ENCODE measurements at places on chromosomes 2 and 18. TPM values are rescaled to one million over a fixed set of nuclear protein-coding genes. Genes with fewer than 3 reads are reported as not detected.

DNA sequence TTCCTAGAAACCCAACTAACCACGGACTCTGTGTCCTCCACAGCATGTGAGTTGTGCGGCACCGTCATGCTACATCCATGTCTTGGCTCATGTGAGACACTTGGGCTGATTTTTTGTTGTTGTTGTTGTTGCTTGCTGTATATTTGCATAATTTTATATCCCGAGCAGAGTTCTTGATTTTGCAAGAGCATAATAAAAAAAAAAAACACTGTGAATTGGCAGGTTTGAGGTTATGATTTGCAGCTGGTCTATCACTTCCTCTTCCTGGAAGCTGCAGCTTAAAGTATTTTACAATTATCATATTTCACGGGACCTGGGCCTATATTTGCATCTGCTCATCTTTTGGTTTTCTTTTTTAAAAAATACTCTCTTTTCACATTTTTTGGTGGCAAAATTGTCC lies 142.3 kb upstream of the NRP2 start:
- H3K4me1 ChIP-seq = no peaks in the 10 kb centered on the region
- no peak overlapping the region for H3K4me3 ChIP-seq
- no peaks in the 10 kb centered on the region for H3K27me3 ChIP-seq
- H3K36me3 ChIP-seq = no peaks in the 10 kb centered on the region
- H3K27ac ChIP-seq = no peak overlapping the region

GRCh38 chr2:48914477-48915089 lies 159.1 kb upstream of the LHCGR start:
- no peaks in the 10 kb centered on the region for H3K36me3 ChIP-seq
- no peak for DNase-seq
- no peak overlapping the region for H3K27ac ChIP-seq
- H3K4me3 ChIP-seq = no peak overlapping the region
- no peaks in the 10 kb centered on the region for H3K27me3 ChIP-seq
- H3K4me1 ChIP-seq = no peaks in the 10 kb centered on the region

GRCh38 chr2:222806526-222807137 lies 54.2 kb upstream of the ACSL3 start:
- no peaks in the 10 kb centered on the region for H3K36me3 ChIP-seq
- H3K4me1 ChIP-seq = no peaks in the 10 kb centered on the region
- no peak overlapping the region for H3K4me3 ChIP-seq
- H3K27ac ChIP-seq = no peak overlapping the region
- H3K27me3 ChIP-seq = no peaks in the 10 kb centered on the region

DNA sequence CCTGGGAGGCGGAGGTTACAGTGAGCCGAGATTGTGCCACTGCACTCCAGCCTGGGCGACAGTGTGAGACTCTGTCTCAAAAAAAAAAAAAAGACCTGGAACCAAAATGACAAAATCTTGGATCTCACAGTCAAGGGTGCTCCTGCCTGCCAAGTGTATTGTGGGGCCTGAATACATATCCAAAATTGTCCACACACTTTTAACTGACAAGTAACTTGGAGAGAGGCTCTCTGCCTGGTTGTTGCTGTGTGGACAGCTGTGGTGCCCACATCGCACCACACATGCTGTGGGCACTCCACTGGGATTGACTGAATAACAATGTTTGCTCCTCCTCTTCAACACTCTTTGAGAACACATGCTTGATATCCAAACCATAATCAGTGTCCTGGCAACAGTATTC lies 117.6 kb upstream of the REV1 start:
- no peaks in the 10 kb centered on the region for H3K36me3 ChIP-seq
- no peaks in the 10 kb centered on the region for H3K4me1 ChIP-seq
- no peak for DNase-seq
- no peaks in the 10 kb centered on the region for H3K27me3 ChIP-seq
- H3K27ac ChIP-seq = no peak overlapping the region
- H3K4me3 ChIP-seq = no peak overlapping the region

GRCh38 chr18:42038936-42039335 lies 83.9 kb downstream of the PIK3C3 start:
- peaks cover 4% of the 10 kb centered on the region for H3K4me1 ChIP-seq
- no peaks in the 10 kb centered on the region for H3K27me3 ChIP-seq
- H3K36me3 ChIP-seq = no peaks in the 10 kb centered on the region
- no peak overlapping the region for H3K27ac ChIP-seq
- no peak overlapping the region for H3K4me3 ChIP-seq
- DNase-seq = peak; percentile 76

The ARHGEF33 gene
- 0.15 TPM for polyA plus RNA-seq

The DHRS9 gene
- polyA plus RNA-seq = 0.32 TPM

The HRH4 gene
- polyA plus RNA-seq = 0.03 TPM

DNA sequence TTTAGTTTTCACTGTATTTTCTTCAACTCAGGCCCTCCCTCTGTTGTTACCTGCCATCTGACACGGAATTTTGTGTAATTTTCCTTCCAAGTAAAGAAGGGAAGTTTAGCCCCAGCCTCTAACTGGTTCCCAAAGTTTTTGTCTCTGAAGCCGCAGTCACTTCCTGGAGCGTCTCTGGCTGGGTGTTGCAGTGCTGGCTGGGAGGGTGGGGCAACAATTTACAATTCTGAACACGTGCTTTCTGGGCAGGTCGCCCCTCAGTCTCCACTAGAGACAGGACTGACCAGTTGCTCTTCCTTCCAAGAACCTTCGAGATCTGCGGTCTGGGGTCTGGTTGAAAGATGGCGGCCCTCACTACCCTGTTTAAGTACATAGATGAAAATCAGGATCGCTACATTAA lies 3.5 kb downstream of the CNDP2 start:
- peaks cover 3% of the 10 kb centered on the region for H3K36me3 ChIP-seq
- H3K4me1 ChIP-seq = peaks cover 11% of the 10 kb centered on the region
- DNase-seq = no peak
- no peak overlapping the region for H3K4me3 ChIP-seq

GRCh38 chr18:47997338-47997780 lies 66.9 kb upstream of the SMAD2 start:
- H3K27ac ChIP-seq = no peak overlapping the region
- no peaks in the 10 kb centered on the region for H3K36me3 ChIP-seq
- no peak for DNase-seq

The CFC1 gene
- not detected for polyA plus RNA-seq

The MERTK gene
- polyA plus RNA-seq = 38.6 TPM

The LRATD1 gene
- polyA plus RNA-seq = not detected

The WDR43 gene
- 23.7 TPM for polyA plus RNA-seq

GRCh38 chr2:111122631-111123421 lies 2.1 kb downstream of the BCL2L11 start:
- peak; percentile 92 for DNase-seq
- peak overlapping the region; percentile 58 for H3K4me3 ChIP-seq
- peaks cover 25% of the 10 kb centered on the region for H3K27me3 ChIP-seq
- H3K36me3 ChIP-seq = peaks cover 9% of the 10 kb centered on the region
- H3K27ac ChIP-seq = peak overlapping the region; percentile 62

GRCh38 chr2:217703999-217704398 lies 298.8 kb downstream of the TNS1 start:
- no peak overlapping the region for H3K4me3 ChIP-seq
- no peak overlapping the region for H3K27ac ChIP-seq
- peaks cover 2% of the 10 kb centered on the region for H3K27me3 ChIP-seq
- H3K4me1 ChIP-seq = no peaks in the 10 kb centered on the region

The SKOR2 gene
- polyA plus RNA-seq = not detected

GRCh38 chr2:19419211-19419880 lies 60.9 kb upstream of the OSR1 start:
- no peaks in the 10 kb centered on the region for H3K27me3 ChIP-seq
- no peak overlapping the region for H3K27ac ChIP-seq
- no peaks in the 10 kb centered on the region for H3K4me1 ChIP-seq
- no peak for DNase-seq
- no peaks in the 10 kb centered on the region for H3K36me3 ChIP-seq

DNA sequence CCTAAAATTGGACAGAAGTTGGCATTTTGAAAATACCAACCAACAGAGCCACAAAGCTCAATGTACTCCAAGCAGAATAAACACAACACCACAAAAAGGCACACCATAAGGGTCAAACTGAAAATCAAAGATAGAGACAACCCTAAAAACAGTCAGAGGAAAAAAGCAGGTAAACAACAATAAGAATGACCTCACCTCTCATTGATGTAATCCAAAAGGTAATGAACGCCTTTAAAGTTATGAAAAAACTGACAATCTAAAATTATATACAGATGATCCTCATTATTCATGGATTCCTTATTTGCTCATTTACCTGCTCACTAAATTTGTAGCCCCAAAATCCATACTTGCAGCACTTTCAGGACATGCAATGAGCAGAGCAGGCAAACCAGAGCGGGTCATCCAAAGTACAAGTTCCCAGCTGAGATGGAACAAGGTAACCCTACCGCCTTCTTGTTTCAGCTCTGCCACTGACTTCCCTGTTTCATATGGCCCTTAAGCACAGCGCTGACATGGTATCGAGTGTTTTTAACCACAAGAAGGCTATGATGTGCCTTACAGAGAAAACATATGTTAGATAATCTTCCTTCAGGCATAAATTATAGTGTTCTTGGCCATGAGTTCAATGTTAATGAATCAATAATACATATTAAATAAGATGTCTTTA lies 17.0 kb downstream of the RTN4 start:
- no peaks in the 10 kb centered on the region for H3K36me3 ChIP-seq
- H3K27me3 ChIP-seq = no peaks in the 10 kb centered on the region
- H3K4me1 ChIP-seq = peaks cover 6% of the 10 kb centered on the region
- DNase-seq = no peak
- H3K4me3 ChIP-seq = no peak overlapping the region

DNA sequence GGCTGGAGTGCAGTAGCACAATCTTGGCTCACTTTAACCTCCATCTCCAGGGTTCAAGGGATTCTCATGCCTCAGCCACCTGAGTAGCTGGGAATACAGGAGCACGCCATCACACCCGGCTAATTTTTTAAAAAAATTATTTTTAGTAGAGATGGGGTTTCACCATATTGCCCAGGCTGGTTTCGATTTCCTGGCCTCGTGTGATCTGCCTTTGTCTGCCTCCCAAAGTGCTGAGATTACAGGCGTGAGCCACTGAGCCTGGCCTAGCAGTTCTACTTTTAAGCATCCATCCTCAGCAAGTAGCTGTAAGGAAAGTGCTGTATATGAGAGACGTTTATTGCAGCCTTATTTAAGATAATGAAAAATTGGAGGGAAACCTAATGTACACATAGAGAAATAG lies 79.7 kb downstream of the ZDBF2 start:
- H3K27ac ChIP-seq = no peak overlapping the region
- no peak for DNase-seq
- no peak overlapping the region for H3K4me3 ChIP-seq
- H3K4me1 ChIP-seq = no peaks in the 10 kb centered on the region
- H3K36me3 ChIP-seq = no peaks in the 10 kb centered on the region

GRCh38 chr2:10064932-10065772 lies 15.1 kb downstream of the CYS1 start:
- no peaks in the 10 kb centered on the region for H3K27me3 ChIP-seq
- H3K27ac ChIP-seq = no peak overlapping the region
- H3K36me3 ChIP-seq = no peaks in the 10 kb centered on the region

- no peaks in the 10 kb centered on the region for H3K27me3 ChIP-seq
- peaks cover 32% of the 10 kb centered on the region for H3K4me1 ChIP-seq
- H3K27ac ChIP-seq = no peak overlapping the region
- peaks cover 3% of the 10 kb centered on the region for H3K36me3 ChIP-seq
- no peak overlapping the region for H3K4me3 ChIP-seq
These were observed 238.2 kb downstream of the MREG start for GRCh38 chr2:215775106-215775505.

GRCh38 chr2:46829231-46829995 lies 86.2 kb downstream of the MCFD2 start:
- DNase-seq = no peak
- H3K36me3 ChIP-seq = no peaks in the 10 kb centered on the region
- no peak overlapping the region for H3K27ac ChIP-seq
- H3K4me3 ChIP-seq = no peak overlapping the region
- H3K27me3 ChIP-seq = no peaks in the 10 kb centered on the region

GRCh38 chr2:64869126-64869525 lies 120.1 kb upstream of the SLC1A4 start:
- no peaks in the 10 kb centered on the region for H3K36me3 ChIP-seq
- H3K27ac ChIP-seq = no peak overlapping the region
- no peak for DNase-seq
- H3K4me3 ChIP-seq = no peak overlapping the region
- no peaks in the 10 kb centered on the region for H3K27me3 ChIP-seq

- no peak overlapping the region for H3K4me3 ChIP-seq
- H3K36me3 ChIP-seq = no peaks in the 10 kb centered on the region
- peaks cover 2% of the 10 kb centered on the region for H3K4me1 ChIP-seq
- no peaks in the 10 kb centered on the region for H3K27me3 ChIP-seq
These were observed 99.1 kb upstream of the CD302 start for GRCh38 chr2:159897081-159897480.

- DNase-seq = no peak
- no peak overlapping the region for H3K4me3 ChIP-seq
- H3K4me1 ChIP-seq = no peaks in the 10 kb centered on the region
These were observed 101.5 kb downstream of the VWA3B start for GRCh38 chr2:98188351-98189046.

DNA sequence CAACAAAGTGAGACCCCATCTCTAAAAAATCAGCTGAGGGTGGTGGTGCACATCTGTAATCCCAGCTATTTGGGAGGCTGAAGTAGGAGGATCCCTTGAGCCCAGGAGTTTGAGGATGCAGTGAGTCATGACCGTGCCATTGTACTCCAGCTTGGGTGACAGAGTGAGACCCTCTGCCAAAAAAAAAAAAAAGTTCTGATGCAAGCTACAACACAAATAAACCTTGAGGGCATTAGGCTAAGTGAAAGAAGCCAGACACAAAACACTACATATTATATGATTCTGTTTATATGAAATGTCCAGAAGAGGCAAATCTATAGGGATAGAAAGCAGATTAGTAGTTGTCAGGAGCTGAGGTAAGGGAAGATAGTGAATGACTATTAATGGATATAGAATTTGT lies 13.0 kb downstream of the YWHAQ start:
- no peaks in the 10 kb centered on the region for H3K27me3 ChIP-seq
- no peaks in the 10 kb centered on the region for H3K4me1 ChIP-seq
- no peak for DNase-seq
- peaks cover 4% of the 10 kb centered on the region for H3K36me3 ChIP-seq
- H3K27ac ChIP-seq = no peak overlapping the region
- no peak overlapping the region for H3K4me3 ChIP-seq

- no peak overlapping the region for H3K27ac ChIP-seq
- no peaks in the 10 kb centered on the region for H3K27me3 ChIP-seq
- no peak overlapping the region for H3K4me3 ChIP-seq
- DNase-seq = no peak
- no peaks in the 10 kb centered on the region for H3K4me1 ChIP-seq
These were observed 573.5 kb downstream of the DSC3 start for GRCh38 chr18:30469091-30469490.

DNA sequence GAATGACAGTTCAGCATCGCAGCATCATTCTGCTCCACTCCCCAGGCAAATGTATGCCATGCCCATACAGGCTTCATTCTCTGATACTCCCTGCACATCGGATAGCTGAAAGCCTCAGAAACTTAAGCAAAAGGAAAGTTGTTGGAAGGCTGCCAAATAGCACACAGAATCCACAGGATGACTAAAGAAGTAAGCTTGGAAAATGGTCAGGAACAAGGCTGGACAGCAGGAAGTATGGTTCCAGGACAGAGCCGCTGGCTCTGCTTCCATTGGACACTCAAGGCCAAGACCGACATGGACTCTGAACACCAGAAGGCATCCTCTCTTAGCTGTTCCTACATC lies 256.5 kb downstream of the CDH20 start:
- peaks cover 13% of the 10 kb centered on the region for H3K4me1 ChIP-seq
- H3K27ac ChIP-seq = no peak overlapping the region
- H3K27me3 ChIP-seq = no peaks in the 10 kb centered on the region
- DNase-seq = peak; percentile 65
- H3K4me3 ChIP-seq = no peak overlapping the region

GRCh38 chr2:47666332-47666731 lies 116.6 kb upstream of the MSH6 start:
- H3K4me1 ChIP-seq = no peaks in the 10 kb centered on the region
- H3K4me3 ChIP-seq = no peak overlapping the region
- H3K27ac ChIP-seq = no peak overlapping the region
- peaks cover 1% of the 10 kb centered on the region for H3K27me3 ChIP-seq
- DNase-seq = no peak

All from endothelial cell of umbilical vein (primary cell).